ENCODE measurements at places on chromosomes 16 and 17.

DNA sequence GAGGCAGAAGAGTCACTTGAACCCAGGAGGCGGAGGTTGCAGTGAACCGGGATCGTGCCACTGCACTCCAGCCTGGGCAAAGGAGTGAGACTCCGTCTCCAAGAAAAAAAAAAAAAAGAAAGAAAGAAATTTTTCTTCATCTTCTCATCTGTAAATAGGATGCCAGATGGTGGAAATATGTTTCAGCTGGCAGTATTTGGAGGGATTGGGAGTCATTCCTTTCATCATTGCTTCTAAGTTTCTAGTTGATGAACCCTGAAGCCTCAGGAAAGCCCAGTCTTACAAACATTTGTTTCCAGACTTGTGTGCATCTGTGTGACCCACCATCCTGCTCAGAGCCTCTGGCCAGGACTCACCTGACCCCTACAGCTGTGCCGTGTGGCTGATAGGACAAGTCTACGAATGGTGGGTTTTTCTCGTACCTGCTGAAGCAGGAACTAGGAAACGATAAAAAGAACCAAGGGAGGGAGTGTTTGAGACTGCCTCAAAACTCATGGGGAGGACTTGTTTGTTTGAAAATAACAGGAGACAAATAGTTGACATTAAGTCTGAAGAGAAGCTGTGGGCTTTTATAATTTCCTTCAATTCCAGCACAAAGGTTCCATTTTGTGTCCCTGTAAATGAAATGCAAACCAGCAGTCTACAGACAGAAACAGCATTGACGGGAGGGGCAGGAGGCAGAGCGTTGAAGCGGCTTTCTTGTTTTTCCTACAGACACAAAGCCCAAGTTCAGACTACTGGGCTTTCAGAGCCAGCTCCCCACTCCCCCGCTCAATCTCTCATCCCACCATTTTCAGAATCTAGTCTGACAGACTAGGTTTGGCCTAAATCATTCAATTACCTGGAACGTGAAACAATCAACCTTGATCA, 24.9 kb downstream of the CDRT4 start:
- no peak for DNase-seq

GRCh38 chr17:38750312-38751121, 2.0 kb upstream of the PSMB3 start:
- DNase-seq, result no peak

GRCh38 chr17:11900041-11900476, 97.2 kb downstream of the ZNF18 start:
- no peak for DNase-seq

DNA sequence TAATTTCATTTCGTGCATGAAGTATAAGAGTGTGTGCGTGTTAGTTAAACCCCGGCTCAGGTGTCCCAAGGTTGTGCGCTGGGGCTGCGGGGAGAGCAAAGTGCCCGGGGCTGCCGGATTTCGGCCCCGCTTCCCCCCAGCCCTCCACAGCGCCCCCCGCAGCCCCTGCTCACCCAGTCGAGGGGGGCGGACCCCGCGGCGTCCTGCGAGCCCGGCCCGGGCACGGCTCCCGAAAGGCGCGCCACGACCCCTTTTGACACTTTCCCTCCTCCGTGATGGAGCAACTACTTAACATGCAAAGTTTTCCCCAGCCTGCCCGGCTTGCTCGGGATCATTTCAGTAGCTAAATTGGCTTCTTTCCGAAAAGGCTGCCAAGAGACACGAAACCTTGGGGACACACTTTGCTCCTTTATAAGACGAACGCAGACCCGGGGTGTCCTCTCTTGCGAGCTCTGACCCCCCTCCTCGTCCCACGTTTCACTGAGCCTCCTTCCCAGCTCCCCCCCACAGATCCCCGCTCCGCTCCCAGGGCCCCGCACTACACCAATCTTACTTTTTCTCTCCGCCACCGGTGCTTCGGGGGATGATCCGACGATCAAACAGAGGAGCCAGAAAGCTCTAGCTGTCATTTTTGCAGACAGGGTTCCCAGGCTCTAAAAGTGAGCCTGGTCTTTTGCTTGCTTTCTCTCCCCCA, 552 bp downstream of the C17orf58 start:
- DNase-seq, result no peak

DNA sequence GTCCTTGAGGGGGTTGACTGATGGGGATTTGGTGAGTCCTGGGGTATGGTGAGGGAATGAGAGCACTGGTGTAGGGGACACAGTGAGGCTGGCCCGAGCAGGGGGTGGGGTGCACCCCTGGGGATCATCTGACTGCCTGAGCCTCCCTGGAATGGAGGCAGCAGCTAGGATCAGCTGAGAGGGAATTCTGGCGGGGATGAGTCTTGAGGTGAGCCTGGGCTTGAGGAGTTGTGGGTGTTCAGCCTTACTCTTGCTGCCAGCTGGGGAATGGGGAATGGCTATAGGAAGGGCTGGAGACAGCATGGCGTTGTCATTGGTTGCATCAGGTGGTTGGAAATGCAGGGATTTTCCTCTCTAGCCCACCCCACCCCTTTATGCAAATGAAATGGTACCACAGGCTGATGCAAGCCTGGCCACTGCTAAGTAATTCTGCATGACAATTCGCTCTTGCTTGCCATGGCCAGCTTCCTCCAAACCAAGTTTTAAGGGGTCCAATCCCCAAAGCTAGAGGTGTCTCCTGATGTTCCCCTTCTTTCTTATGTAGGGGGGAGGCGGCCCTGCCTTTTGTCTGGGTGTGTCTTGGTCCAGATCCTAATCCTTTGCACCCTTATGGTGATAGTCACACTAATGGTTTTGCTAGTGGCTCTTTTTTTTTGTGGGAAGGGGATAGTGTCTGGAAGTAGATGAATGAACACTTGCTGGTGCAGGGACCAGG, 7.5 kb downstream of the NFE2L1 start:
- no peak for DNase-seq

DNA sequence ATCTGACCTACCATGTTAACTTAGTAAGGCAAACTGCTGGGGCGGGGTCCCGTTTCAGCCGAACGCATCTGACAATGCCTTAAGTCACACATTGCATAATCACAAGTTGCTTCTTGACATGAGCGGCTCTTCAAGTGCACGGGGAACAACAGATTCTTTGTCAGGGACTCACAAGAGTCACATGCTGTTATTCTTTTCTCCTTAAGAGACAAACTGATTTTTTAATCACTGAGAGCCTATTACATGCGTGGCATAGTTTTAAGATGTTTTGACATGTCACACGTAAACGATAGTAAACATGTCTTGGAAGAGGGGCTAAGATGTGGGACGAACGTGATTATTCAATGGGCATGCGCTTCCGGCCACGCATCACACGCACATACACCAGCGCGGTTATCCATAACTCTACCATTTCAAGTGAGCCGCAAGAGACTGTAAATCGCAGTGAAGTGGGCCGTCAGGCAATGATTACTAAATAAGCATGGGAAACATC, 63.4 kb downstream of the ADCY9 start:
- no peak for DNase-seq

DNA sequence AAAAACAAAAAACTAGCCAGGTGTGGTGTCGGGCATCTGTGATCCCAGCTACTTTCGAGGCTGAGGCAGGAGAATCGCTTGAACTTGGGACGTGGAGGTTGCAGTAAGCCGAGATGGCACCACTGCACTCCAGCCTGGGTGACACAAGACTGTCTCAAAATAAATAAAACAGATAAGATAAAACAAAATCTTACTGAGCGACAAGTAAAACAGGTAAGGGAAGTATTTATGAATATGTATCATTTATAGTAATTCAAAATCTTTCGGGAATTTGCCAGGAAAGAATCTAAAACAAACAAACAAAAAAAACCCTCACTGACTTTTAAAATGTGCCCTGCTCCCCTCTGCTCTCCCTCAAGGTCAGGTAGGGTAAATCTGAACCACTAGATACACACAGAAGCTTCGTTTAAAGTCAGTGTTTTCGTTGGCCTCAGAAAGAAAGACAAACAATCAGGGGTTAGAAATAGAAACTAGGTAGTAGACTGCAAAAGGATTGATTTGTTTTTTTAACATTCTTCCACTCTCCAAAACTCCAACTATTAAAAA, 2.1 kb downstream of the PRPSAP1 start:
- DNase-seq, result no peak

DNA sequence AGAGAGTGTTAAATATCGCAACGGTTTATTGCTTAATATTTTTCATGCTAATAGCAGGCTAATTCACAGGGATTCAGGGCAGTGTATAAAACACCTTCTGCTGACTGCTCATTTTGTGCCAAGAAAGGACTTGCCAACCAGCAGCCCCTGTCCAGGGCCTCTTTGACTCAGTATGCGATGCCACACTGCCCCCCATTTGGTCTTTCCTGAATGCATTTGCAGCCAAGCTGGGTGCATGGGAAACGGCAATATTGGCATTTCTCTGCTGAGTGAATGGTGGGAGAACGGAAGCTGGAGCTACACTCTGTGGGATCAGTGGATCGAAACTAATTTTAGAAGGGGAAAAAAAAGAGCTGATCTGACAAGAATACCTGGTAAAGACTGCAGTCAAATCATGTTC, 152.9 kb upstream of the C16orf82 start:
- DNase-seq, result no peak

GRCh38 chr16:1045310-1045992, 27.1 kb upstream of the SSTR5 start:
- no peak for DNase-seq

- DNase-seq, result no peak
These were observed 28.0 kb downstream of the CRISPLD2 start for GRCh38 chr16:84847564-84848355.

DNA sequence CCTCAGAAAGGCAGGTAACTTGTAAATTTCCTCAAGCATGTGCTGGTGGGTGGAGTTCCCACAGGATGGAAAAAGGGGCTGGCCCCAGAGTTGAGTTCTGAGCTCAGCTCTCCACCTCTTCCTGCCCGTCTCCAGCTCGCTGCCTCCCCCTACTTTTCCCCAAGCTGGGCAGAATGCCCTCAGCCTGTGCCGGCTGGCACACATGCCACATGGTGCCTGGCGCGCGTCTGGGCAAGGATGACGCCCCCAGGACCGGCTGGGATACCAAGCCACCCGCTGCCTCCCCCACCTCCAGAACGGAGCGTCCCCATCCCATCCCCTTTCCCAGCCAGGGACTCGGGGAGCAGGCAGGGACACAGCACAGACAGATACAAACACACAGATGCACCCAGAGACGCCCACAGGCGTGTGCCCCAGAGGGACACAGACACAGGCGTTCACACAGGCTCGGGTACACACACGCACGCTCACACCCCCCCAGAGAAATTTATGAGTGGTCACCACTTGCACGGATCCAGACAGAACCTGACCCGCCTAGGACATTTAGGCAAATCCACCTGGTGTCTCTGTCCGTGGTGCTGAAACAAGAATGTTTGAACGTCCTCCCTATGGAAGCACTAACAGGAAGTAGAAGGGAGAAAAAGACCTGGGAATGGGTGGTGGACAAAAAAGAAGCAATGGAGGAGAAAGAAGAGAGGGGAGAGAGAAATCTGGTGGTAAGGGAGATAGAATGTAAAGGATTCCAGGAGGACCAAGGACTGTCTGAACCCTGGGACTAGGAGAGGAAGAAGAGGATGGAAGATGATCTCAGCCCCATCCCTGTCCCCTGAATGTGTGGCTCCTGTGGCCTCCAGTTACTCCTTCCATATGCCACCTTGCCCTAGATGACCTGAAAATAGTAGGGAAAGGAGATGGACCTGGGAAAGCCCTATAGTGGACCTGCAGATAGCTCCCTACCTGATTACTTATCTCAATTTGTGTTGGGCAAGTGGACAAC, 15.5 kb downstream of the NEUROD2 start:
- no peak for DNase-seq

GRCh38 chr17:4422864-4423263, 10.9 kb upstream of the SPNS3 start:
- DNase-seq, result no peak

GRCh38 chr16:66271074-66272060, 95.1 kb upstream of the CDH5 start:
- no peak for DNase-seq

DNA sequence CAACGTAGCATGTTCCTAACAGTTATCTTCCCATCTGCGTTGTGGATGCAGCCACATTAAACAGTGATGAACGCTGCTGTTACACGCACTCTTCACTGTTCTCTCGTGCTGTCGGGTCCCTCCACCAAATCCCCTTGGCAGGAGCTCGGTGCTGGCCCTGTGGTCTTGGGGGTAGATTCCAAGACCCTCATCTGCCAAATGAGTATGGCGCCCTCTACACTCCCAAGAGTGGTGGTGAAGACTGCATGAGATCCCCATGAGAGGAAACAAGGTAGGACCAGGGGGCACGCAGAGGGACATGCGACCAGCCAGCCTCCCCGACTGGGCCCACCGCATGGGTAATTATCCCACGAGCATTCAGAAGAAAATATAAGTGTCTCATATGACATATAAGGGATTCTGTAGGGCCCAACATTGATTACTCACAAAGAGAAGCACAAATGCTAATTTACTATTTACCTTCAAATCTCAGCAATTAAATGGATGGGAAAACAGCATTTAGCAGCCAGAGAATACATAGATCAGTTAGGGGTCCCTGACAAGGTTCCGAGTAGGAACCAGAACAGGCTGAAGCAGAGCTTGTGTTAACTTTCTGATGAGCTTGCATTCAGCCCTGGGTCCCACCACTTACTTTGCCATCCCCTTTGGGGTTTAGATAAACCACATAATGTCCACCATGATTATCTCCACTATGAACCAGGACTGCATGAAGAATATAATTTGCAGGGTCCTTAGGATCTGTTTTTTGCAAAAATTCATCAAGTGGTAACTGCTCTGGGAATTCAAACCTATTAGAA, 23.8 kb downstream of the LITAFD start:
- no peak for DNase-seq

Data from stimulated activated CD8-positive, alpha-beta memory T cell treated with anti-CD3 and anti-CD28 coated beads, Interleukin-4, amount 100 ng/mL, for 1 hour (primary cell).